ENCODE measurements at places on chromosomes 2 and 18.
A peak's percentile ranks its signal among the peaks of the same experiment; 100 is the strongest.

- no peak for DNase-seq
These were observed 132.1 kb upstream of the DLGAP1 start for GRCh38 chr18:4587204-4587603.

GRCh38 chr2:223696719-223697118, 94.6 kb upstream of the SCG2 start:
- DNase-seq: no peak

GRCh38 chr18:3498698-3499471, 48.9 kb downstream of the TGIF1 start:
- no peak for DNase-seq

- no peak for DNase-seq
These were observed 310.6 kb downstream of the ZNF804A start for GRCh38 chr2:184908966-184909365.

- DNase-seq: no peak
These were observed 19.3 kb downstream of the INPP5D start for GRCh38 chr2:233079473-233079877.

- no peak for DNase-seq
These were observed 10.1 kb upstream of the MAL start for GRCh38 chr2:95015261-95015912.

DNA sequence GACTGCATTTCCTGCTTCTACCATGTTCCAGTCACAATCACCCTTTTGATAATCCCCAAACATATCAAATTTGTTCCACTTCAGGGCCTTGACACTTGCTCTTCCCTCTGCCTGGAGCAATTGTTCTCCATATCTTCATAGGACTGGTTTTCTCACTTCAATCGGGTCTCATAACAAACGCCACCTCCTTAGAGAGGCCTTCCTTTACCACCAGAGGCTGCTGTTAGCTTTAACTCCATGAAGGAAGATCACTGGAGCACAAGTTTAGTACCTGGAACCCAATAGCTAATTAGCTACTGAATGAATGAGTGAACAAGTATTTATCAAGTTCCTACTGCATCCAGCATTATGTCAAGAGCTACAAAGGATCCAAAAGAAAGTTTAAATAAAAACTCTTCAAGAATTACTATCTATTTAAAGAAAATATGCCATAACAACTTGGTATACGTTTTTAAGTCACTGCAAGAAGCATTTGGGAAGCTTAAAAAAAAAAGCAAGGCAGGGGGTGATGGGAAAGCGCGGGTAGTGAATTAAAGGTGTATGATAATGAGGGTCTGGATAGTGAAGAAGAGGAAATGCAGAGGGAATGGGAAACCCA, 58.8 kb downstream of the BAZ2B start:
- peak; percentile 8 for DNase-seq

GRCh38 chr2:130241041-130241707, 42.9 kb upstream of the TUBA3E start:
- DNase-seq: no peak

- no peak for DNase-seq
These were observed 26.6 kb upstream of the SPATS2L start for GRCh38 chr2:200279857-200280256.

DNA sequence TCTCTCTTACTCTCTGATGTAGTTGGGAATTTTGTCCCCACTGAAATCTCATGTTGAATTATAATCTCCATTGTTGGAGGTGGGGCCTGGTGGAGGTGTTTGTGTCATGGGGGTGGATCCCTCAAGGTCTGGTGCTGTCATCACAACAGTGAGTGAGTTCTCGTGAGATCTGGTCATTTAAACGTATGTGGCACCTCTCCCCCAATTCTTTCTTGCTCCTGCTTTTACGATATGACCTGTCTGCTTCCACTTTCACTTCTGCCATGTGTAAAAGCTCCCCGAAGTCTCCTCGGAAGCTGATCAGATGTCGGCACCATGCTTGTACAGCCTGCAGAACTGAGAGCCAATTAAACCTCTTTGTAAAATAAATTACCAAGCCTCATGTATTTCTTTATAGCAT, 337.8 kb upstream of the CDH2 start:
- no peak for DNase-seq

DNA sequence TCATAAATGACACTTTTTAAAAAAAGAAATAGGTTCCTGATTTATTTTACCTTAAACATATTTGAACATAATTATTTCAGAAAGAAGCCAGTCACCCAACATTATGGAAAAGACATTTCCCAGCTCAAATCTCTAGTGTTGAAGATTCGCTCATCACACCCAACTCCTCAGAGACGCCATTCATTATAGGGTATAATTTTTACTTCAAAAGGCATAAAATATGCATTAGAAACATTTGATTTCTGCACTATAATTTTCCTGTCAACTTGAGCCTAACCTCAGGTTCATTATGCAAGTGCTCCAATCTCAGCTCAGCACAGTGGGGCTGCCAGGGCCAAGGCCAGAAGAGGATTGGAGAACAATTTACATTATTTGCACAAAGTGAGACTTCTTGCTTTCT, 58.8 kb upstream of the TTN start:
- DNase-seq: no peak

DNA sequence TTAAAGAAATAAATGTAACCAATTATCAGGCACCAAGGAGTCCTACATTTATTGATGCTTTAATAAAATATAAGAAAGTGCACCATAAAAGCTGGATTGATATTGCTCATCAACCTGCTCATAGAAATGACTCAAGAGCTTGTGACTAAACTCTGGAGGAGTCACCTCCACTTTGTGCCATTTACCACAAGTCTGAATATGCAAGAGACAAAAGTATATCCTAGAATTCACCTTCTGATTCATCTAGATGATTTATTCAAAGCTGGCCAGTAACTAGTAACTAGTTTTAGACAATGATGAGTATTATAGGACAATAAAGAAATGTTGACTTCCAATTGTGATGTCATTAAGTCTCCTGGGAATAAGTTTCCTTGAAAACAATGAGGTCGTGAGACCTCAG, 146.0 kb upstream of the SOX11 start:
- DNase-seq: no peak

DNA sequence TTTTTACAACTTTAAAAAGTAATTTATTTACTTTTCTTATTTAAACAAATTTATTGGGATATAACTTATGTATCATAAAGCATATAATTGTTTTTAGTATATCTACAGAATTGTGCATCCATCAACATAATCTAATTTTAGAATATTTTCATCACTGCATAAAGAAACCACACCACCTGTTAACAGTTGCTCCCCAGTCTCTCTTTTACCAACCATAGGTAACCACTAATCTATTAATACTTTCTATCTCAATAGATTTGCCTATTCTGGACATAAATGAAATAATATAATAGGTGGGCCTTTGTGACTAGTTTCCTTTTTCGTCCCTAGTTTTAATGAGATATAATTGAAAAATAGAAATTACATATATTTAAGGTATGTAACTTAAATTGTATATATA, 90.6 kb downstream of the ADAM23 start:
- no peak for DNase-seq

GRCh38 chr2:233801357-233802131, 23.4 kb downstream of the MROH2A start:
- no peak for DNase-seq

- DNase-seq: no peak
These were observed 389.4 kb upstream of the KLHL29 start for GRCh38 chr2:22995576-22995975.

- no peak for DNase-seq
These were observed 73.8 kb upstream of the HAAO start for GRCh38 chr2:42865884-42866881.

DNA sequence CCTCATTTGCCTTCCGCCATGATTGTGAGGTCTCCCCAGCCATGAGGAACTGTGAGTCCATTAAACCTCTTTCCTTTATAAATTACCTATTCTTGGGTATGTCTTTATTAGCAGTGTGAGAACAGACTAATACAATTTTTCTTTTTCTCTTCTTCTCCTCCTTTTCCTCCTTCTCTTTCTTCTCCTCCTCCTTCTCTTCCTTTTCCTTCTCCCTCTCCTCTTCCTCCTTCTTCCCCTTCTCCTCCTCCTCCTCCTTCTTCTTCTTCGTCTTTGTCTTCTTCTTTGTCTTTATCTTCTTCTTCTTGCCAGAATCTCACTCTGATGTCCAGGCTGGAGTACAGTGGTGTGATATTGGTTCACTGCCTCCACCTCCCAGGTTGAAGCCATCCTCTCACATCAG, 20.2 kb downstream of the SKA1 start:
- no peak for DNase-seq
